RWPE2 (cell line): ENCODE measurements at places on chromosomes 16 and 17.

DNA sequence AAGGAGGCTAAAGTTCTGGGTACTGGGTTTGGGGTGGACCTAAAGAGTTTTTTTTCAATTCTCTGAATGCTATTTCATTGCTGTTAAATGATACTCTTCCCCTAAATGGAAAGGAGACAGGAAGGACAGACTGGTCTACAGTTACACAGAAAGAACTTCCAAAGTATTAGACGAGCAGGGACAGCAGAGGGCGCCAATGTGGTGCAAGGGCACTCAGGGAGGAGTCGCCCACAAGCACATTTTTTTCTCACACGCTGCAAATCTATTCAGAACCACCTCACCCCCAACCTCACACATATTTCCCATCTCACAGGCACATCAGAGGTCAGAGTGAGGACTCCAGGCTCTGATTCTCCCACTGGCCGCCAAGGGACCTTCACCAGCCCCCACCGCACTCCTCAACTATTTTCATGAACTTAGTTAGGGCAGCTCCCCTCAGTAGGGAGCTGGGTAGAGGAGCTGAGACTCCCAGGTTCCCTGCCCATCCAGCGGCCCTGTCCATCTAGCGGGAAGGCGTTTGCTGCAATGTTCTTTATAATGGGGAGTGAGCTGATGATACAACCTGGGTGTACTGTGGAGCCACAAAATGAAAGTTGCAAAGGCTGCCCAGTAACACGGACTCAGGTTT lies 6.8 kb upstream of the CA4 start:
- no peak overlapping the region for H3K4me3 ChIP-seq
- DNase-seq: no peak
- H3K27ac ChIP-seq: no peak overlapping the region
- H3K4me1 ChIP-seq: no peaks in the 10 kb centered on the region
- no peaks in the 10 kb centered on the region for H3K36me3 ChIP-seq

DNA sequence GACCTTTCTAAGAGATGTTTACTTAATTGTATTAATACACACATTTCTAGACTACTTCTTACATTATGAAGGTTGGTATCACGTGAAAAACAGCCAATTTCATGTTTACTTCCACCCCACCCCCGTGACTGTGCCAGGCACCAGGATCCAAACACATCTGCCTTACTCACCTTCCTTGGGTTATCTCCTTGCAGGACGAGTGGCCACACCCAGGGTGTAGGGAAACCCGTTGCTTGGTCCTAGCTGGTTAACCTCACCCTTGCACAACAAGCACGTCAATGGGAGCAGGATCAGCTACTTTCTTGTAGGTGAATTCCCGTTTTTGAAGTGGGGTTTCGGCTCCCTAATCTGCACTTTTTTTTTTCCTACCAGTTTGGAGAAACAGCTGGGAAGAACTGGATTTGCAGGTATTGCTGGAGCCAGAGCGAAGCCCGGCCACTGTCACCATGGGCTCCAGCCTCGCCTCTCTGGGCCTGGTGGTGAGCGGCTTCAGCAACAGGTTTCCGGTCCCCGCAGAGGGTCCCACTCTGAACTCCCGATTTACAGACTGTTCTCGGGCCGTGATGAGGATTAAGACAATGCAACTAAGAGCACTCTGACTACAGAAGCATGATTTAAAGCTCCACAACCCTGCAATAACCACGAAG lies 2.1 kb upstream of the UBB start:
- peaks cover 35% of the 10 kb centered on the region for H3K4me1 ChIP-seq
- peak overlapping the region; percentile 67 for H3K27ac ChIP-seq
- no peaks in the 10 kb centered on the region for H3K27me3 ChIP-seq
- no peak overlapping the region for H3K4me3 ChIP-seq

DNA sequence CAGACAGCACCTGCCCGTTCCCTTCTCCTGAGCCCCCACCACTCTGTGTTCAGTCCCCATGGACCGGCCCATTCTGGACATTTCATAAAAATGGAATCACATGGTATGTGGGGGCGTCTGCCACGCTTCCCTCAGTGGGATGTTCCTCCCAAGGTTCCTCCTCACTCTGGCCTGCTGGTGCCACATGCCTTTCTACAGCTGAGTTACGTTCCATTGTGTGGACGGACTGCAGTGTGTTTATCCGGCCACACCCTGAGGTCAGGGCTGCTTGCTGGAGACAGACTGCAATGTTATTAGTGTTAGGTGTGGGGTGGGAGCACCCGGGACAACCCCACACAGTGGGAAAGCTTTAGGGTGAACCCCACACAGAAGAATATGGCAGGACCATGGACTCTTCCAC lies 5.9 kb upstream of the AATK start:
- no peaks in the 10 kb centered on the region for H3K4me1 ChIP-seq
- no peak overlapping the region for H3K4me3 ChIP-seq
- H3K27me3 ChIP-seq: peaks cover 10% of the 10 kb centered on the region
- no peak for DNase-seq

GRCh38 chr16:50489182-50489581 lies 59.0 kb upstream of the NKD1 start:
- no peak for DNase-seq
- H3K4me3 ChIP-seq: no peak overlapping the region
- no peaks in the 10 kb centered on the region for H3K27me3 ChIP-seq
- no peaks in the 10 kb centered on the region for H3K4me1 ChIP-seq

DNA sequence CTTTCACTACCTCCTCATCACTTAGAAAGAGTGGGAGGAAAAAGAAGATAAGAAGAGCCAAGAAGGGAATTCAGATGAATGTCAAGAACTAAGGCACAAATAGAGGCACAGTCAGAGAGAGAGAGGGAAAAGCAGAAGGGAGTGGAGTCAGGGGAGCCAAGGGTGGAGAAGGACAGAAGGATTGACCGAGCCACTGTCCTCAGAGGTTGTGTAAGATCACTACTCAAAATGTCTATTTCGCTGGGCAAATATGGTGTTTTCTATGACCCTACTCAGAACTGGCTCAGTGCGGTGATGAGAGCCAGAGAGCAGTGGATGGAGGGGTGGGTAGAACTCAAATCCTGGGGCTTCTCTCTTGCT lies 139.2 kb upstream of the HS3ST2 start:
- no peak overlapping the region for H3K27ac ChIP-seq
- no peaks in the 10 kb centered on the region for H3K27me3 ChIP-seq
- H3K4me3 ChIP-seq: no peak overlapping the region
- DNase-seq: no peak
- no peaks in the 10 kb centered on the region for H3K36me3 ChIP-seq
